ENCODE measurements at places on chromosomes 7 and 10. TPM values are rescaled to one million over a fixed set of nuclear protein-coding genes. Genes with fewer than 3 reads are reported as not detected.

Gene ORAI2
- 67.4 TPM for total RNA-seq

GRCh38 chr7:28704706-28705105 lies 253.4 kb downstream of the TRIL start:
- no peak overlapping the region for H3K27ac ChIP-seq
- no peak for DNase-seq
- no peak overlapping the region for H3K4me3 ChIP-seq
- no peaks in the 10 kb centered on the region for H3K27me3 ChIP-seq

DNA sequence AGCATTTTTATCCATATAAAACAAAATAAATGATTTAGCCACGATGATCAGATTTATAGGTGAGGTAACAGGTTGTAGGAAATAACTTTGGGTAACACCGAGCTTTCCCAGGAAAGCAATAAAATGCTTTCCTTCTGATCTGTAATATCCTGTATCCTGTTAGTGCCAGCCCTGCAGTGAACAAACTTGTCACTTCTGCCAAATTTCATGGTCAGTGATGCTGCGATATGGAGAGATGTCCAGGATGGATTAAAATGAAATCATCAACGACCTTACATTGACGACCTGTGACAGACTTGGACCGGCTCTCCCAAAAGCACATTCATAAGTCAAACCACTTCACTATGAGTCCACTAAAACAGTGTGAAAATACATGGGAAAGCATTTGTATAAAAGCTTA lies 608.0 kb upstream of the NRP1 start:
- peaks cover 10% of the 10 kb centered on the region for H3K27me3 ChIP-seq
- DNase-seq = no peak
- H3K4me1 ChIP-seq = no peaks in the 10 kb centered on the region
- no peaks in the 10 kb centered on the region for H3K36me3 ChIP-seq

DNA sequence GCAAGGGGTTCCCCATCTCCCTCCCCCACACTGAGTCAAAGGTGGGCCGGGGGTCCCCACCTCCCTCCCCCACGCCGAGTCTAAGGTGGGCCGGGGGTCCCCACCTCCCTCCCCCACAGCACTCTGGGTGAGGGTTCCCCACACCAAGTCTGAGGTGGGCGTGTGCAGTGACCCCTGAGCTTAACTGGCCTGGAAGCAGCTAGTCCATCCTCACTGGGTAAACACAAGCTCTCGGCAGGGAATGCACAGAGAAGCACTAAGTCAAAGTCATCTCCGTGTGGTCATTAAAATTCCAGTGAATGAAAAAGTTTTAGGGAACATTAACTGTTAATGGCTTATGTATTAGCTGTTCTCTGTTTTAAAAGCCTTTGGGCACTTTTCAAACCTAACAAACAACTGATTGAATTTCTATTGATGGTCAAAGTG lies 43.7 kb upstream of the PRKAR1B start:
- H3K36me3 ChIP-seq = no peaks in the 10 kb centered on the region
- H3K4me1 ChIP-seq = peaks cover 10% of the 10 kb centered on the region
- peak overlapping the region; percentile 35 for H3K27ac ChIP-seq
- no peak overlapping the region for H3K4me3 ChIP-seq
- no peaks in the 10 kb centered on the region for H3K27me3 ChIP-seq
- no peak for DNase-seq

Gene FAM25G
- not detected for total RNA-seq
